ENCODE measurements at places on chromosomes 13 and 19. TPM values are rescaled to one million over a fixed set of nuclear protein-coding genes. Genes with fewer than 3 reads are reported as not detected.

The SERP2 gene
- 4.9 TPM for total RNA-seq

The SHC2 gene
- total RNA-seq = not detected

The PSG4 gene
- 35.3 TPM for total RNA-seq

The ZNF579 gene
- total RNA-seq = 7.6 TPM

The LRRC25 gene
- total RNA-seq = not detected

The ZNF284 gene
- total RNA-seq = 5.1 TPM

The RASA3 gene
- total RNA-seq = 7.4 TPM

The ANO8 gene
- total RNA-seq = 3.9 TPM

The ZNF550 gene
- 13.0 TPM for total RNA-seq

The ZNF578 gene
- total RNA-seq = 3.4 TPM

The SAE1 gene
- total RNA-seq = 73.4 TPM
